Glutamatergic neuron (in vitro differentiated cells): ENCODE measurements at places on chromosomes 11 and 22. TPM values are rescaled to one million over a fixed set of nuclear protein-coding genes. Genes with fewer than 3 reads are reported as not detected.

The APOL5 gene
- total RNA-seq = not detected

DNA sequence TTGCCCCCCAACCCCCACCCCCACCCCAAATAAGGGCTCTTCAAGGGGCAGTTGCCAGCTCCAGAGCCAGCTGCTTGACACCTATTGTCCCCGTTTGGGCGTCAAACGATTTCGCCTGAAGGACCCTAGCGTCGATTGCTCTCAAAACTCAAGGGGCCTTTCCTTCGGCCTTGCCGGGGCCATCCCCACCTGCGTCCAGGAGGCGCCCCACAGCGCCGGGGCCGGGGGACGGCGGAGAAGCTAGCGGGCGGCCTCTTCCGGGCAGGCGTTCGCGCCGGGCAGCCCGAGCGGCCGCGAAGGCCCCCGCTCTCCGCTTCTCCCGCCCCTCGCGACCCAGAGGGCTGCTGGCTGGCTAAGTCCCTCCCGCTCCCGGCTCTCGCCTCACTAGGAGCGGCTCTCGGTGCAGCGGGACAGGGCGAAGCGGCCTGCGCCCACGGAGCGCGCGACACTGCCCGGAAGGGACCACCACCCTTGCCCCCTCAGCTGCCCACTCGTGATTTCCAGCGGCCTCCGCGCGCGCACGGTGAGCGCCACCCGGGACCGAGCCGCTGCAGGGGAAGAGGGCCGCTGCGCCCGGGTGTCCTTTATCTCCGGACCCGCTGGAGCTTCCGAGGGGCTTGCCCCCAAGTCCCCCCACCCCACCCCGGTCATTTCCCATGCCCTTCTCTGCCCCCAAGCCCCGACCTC is at the start of gene CAPRIN1:
Gene CAPRIN1, plus strand, starts transcription at position 383 of the 687 bp plus-strand sequence. CDS start 690 bp downstream, outside the sequence.
- peak within 1 kb of the TSS; percentile 94 for H3K27ac ChIP-seq
- H3K4me3 ChIP-seq = peak within 1 kb of the TSS; percentile 95
- DNase-seq = peak; percentile 91

DNA sequence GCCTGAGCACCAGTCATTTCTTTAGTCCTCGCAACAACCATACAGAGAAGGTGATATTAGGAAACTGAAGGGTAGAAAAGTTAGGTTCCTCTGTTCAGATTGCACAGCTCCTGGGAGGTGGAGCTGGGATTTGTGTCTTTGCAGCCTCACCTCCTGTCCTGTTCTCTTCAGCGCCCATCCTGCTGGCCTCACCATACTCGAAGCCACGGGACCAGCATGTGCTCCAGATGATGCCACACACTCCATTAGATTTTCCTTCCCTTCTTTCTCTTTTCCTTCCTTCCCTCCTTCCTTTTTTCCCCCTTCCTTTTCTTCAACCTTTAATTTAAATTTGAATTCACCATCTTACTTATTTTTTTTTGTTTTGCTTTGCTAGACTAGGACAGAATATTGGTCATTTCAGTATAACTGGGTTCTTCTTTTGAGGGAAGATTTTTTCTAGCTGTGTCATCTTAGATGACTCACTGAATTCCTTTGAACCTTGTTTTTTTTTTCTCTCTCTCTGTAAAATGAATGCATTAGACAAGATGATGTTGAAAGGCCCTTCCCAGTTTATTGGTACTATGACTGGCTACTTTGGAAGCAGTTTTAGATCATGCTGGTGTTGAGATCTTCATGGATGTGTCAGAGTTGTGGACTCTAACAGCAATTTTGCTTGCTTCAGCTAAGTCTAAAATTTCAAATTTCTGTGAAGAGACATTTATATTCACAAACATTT is 662.5 kb upstream of the TENM4 start:
- H3K27ac ChIP-seq = no peak overlapping the region
- no peak for DNase-seq
- H3K4me3 ChIP-seq = no peak overlapping the region
- H3K4me1 ChIP-seq = no peaks in the 10 kb centered on the region
- no peaks in the 10 kb centered on the region for H3K36me3 ChIP-seq

The PGA5 gene
- not detected for total RNA-seq

GRCh38 chr22:33149611-33150010 is 91.4 kb upstream of the SYN3 start:
- no peaks in the 10 kb centered on the region for H3K36me3 ChIP-seq
- no peak overlapping the region for H3K4me3 ChIP-seq

GRCh38 chr22:35631597-35631996 is 14.5 kb upstream of the MB start:
- H3K36me3 ChIP-seq = peaks cover 5% of the 10 kb centered on the region

- H3K27me3 ChIP-seq = peaks cover 4% of the 10 kb centered on the region
- H3K36me3 ChIP-seq = peaks cover 4% of the 10 kb centered on the region
- H3K4me3 ChIP-seq = no peak overlapping the region
- DNase-seq = no peak
These were observed 6.1 kb downstream of the AP5B1 start for GRCh38 chr11:65774525-65775306.

The MAPK8IP2 gene
- total RNA-seq = 143 TPM

The CCDC89 gene
- total RNA-seq = not detected

DNA sequence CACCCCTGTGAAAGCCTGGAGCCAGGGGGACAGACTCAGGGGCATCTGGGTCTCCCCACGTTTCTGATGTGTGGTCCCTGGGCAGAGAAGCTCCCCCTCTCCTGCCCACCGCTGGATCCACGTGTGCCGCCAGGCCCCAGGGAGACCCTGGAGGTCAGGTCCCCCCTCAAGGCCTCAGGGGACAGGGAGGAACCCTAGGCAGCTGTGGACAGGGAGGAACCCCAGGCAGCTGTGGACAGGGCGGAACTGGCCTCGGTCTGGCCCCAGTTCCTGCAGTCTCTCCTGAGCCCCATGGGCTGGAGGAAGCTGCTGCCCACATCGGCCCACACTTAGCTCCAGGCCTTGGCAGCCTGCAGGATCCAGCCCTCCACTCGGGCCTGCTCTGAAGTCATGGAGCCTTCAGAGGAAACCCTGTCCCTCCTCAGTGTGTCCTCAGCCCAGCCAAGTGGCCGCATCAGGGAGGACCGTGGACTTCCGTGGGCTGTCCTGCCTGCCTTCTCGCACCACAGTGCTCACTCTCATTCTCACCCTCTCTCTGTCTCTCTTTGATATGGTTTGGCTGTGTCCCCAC is 127.7 kb downstream of the BRD1 start:
- DNase-seq = no peak
- H3K27ac ChIP-seq = peak overlapping the region; percentile 38
- peaks cover 21% of the 10 kb centered on the region for H3K36me3 ChIP-seq
- H3K4me1 ChIP-seq = no peaks in the 10 kb centered on the region
- H3K27me3 ChIP-seq = no peaks in the 10 kb centered on the region
- H3K4me3 ChIP-seq = no peak overlapping the region

DNA sequence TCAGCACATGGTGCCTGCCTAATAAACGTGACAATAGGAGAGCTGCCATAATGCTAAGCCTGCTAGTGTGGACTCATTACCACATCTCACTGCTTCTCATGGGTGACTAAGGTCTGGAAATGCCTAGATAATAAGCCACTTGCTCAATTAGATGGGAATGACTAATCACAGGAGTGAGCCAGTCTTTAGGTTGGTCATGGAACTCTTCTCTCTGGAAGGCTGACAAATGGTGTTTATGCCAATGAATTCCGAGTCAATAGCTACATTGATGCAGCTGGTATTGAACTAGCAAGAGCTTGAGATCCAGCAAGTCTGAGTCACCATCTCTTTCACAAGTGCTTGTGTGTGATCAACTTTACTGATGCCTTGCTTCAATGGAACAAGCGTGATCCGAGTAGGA is 334.9 kb downstream of the OPCML start:
- H3K4me1 ChIP-seq = peaks cover 4% of the 10 kb centered on the region
- H3K27me3 ChIP-seq = no peaks in the 10 kb centered on the region
- no peak overlapping the region for H3K4me3 ChIP-seq

The KRTAP5-9 gene
- 0.76 TPM for total RNA-seq

The OR51B4 gene
- not detected for total RNA-seq

GRCh38 chr11:75435571-75435925 is 2.5 kb upstream of the KLHL35 start:
- H3K4me1 ChIP-seq = peaks cover 9% of the 10 kb centered on the region

The KCNJ5 gene
- total RNA-seq = 0.34 TPM

DNA sequence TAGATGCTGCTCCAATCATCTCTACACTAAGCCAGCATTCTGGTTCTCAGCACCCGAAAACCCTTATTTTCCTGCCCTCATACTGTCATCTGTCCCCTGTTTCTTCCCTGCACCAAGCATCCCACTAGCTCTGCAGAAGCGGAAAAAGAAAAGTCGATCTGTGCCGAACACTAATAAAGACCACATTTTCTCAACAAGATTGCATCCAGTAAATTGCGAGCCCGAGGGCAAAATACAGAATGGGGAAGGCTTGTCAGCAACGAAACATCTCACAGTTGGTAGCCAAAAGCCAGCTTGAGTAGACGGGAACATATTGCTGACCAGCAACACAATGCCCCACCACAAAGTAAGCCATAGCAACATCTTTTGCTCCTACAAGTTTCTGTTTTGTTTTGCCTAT is 227.4 kb downstream of the CADM1 start:
- peak overlapping the region; percentile 79 for H3K4me3 ChIP-seq
- no peak for DNase-seq
- no peaks in the 10 kb centered on the region for H3K36me3 ChIP-seq
- H3K4me1 ChIP-seq = peaks cover 54% of the 10 kb centered on the region

DNA sequence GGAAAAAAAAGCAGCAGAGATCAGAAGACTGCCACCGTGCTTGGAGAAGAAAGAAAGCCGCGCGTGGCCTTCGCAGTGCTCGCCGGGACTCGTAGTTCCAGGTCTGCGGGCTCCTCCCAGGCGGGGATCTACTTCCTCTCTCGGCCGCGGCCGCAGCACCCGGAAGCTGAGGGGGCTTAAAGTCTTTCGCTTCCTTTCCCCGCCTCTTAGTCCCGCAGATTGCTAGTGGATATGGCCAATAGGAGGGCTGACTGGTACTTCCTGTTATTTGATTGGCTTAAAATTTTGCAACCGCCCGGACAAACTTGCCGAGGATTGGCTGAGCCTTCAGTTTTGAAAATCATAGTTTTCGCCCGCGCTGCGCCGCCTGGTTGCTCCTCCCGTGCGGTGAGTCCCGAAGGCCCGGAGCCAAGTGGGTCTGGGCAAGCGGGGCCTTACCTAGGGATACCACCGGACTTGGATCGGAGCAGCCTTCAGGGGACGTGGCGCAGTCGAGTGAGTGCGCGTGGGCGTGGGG is at the start of gene INCENP:
Gene INCENP, plus strand, starts transcription at position 343 of the 517 bp plus-strand sequence. CDS start 4,151 bp downstream, outside the sequence.
- H3K4me3 ChIP-seq = peak within 1 kb of the TSS; percentile 97
- no peaks in the 10 kb centered on the region for H3K36me3 ChIP-seq
- H3K27ac ChIP-seq = peak within 1 kb of the TSS; percentile 93
- H3K27me3 ChIP-seq = peaks cover 2% of the 10 kb centered on the region
- DNase-seq = peak; percentile 93

The OR8D1 gene
- not detected for total RNA-seq

DNA sequence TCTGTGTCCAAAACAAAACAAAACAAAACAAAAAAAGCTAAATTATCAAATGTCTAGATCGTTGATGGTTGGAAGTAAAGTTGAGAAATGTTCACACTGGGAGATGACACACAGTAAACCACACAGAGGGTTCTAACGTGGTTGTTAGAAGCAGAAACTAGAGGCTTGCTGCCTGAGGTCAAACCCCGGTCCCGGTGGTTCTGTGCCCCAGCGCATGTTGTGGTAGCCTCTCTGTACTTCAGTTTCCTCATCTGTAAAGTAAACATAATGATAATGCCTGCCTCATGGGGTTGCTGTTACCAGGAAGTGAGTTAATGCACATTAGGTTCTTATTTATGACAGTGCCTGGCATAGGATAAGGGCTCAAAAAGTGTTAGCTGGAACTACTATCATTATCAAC is 33.4 kb downstream of the PPARA start:
- peaks cover 4% of the 10 kb centered on the region for H3K27me3 ChIP-seq
- DNase-seq = no peak
- no peak overlapping the region for H3K4me3 ChIP-seq
- no peak overlapping the region for H3K27ac ChIP-seq
- peaks cover 31% of the 10 kb centered on the region for H3K36me3 ChIP-seq

The FOLR1 gene
- not detected for total RNA-seq

DNA sequence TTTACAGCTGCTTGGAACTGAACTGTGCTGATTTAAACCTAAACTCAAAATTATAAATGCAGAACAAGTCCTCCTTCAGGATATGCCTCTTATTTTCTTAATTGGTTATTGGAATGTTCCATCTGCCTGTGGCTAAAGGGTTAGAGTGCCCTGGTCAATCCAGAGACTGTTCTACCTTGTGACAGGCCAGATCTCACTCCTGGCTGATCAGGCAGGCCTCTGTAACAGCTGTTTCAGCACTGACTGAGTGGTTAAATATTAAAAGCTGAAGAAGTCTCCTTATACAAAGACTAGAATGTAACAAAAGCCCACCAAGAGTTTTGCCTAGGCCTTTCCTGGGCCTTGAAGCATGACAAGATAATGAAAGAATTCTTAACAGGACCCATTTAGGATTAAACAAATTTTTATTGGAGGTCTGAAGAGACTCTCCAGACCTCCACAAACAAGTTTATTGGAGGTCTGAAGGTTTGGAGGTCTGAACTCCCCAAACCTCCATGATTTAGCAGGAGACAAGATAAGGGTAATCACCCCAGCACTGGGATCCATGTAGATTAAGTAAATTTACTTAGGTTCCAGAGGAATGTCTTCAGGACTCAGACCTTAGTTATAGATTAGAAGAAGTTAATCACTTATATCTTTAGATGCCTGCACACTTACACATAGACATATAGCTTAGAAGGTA is 35.8 kb downstream of the TMPRSS5 start:
- no peaks in the 10 kb centered on the region for H3K27me3 ChIP-seq
- peaks cover 27% of the 10 kb centered on the region for H3K36me3 ChIP-seq
- H3K27ac ChIP-seq = no peak overlapping the region
- no peak for DNase-seq

DNA sequence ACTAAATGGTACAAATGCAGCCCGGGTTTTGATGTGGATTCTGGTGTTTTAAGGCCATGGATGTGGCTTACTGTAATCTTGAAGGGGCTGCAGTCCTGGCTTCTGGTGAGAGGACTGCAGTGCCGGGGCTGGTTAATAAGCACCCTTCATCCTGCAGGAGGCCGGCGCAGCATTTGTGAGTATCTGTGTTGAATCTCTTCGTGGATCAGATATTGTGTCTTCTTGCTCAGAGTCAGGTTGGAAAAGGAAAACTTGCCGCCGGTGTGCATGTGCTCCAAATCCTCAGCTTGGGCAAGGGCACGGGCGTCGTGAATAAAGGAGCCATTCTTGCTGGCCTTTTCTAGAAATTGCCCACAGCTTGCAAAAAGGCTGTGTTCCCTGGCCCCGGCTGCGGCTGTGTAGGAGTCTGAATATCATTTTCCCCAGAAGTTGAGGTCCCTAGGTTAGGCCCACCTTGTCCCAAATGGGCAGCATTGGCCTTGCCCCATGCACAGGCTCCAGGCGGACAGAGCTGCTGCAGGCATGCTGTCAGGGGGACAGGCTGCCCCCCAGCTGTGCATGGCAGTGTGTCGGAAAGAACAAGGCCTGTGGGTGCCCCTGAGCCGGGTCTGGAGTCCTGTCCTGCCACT is 28.9 kb upstream of the PARVB start:
- no peaks in the 10 kb centered on the region for H3K27me3 ChIP-seq
- no peaks in the 10 kb centered on the region for H3K36me3 ChIP-seq
- no peak overlapping the region for H3K27ac ChIP-seq
- peaks cover 18% of the 10 kb centered on the region for H3K4me1 ChIP-seq
- DNase-seq = no peak

The CCDC73 gene
- total RNA-seq = not detected
